ENCODE measurements at places on chromosomes 5 and 9.

GRCh38 chr9:122403381-122404000, 32.7 kb downstream of the PTGS1 start:
- DNase-seq, result no peak

- DNase-seq, result no peak
Observed at GRCh38 chr5:87581661-87582060, 168.9 kb upstream of the CCNH start.

GRCh38 chr5:73968246-73968645, 342.2 kb downstream of the ARHGEF28 start:
- DNase-seq, result no peak

DNA sequence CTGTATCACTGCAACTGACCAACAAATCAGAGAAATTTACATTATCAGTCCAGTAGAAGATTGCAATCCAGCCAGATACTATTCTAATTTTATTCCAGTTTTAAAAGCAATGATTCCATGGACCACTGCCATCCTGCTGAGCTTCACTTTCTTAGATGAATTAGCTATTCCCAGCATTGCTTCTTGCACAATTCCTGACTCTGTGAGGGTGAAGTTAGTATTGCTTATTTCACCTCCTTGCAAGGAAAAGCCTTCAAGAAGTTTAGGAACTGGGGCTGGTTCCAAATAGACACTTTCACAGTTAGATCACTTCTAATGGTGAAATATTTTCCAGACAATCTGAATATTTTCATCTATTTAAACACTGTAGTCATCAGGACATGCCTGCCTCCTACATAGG, 338.6 kb upstream of the TNC start:
- DNase-seq, result no peak

GRCh38 chr5:144276034-144276822, 105.6 kb downstream of the KCTD16 start:
- no peak for DNase-seq

DNA sequence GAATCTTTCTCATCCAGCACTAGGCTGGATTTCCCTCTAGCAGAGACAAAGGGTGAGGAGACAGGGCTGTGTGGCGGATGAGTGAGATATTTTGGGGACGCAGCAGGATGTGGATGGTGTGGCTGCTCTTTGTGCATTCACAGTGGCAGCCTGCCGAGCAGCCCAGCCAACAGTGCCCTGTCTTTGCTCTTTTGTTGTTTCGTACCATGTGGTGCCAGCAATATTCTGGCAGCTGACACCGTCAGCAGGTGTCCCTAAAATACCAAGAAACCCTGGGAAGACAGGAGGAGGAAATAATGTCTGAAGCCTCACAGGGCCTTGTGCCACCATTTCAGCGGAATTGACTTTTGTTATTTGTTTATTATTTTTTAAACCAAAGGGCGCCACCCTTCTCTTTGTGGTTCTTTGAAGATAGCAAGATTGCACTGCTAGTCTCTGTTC, 141.4 kb downstream of the CCDC192 start:
- no peak for DNase-seq

Data from RWPE1 (cell line).